ENCODE measurements at places on chromosomes 2 and 18. TPM values are rescaled to one million over a fixed set of nuclear protein-coding genes. Genes with fewer than 3 reads are reported as not detected.

GRCh38 chr18:12162786-12163185, 69.1 kb downstream of the ANKRD62 start:
- DNase-seq: no peak
- no peak overlapping the region for H3K4me3 ChIP-seq
- H3K27ac ChIP-seq: no peak overlapping the region
- peaks cover 11% of the 10 kb centered on the region for H3K27me3 ChIP-seq
- no peaks in the 10 kb centered on the region for H3K4me1 ChIP-seq

DNA sequence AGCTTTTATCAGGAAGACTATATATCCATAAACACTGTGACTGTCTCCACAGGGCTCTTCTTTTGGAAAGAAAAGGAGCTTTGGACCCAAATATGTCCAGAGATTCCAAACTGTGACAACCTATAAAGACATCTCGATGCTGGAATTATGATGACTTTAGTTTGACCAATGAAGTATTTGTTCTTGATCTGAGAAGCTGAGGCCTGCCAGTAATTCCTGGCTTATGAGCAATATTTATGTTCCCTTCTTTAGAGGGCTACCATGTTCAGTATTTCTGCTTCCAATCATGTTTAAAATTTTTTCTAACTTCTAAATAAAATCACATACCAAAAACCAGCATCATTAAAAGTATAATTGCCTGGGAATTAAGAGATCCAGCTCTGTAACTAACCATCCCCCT, 41.1 kb downstream of the FEZ2 start:
- DNase-seq: no peak
- no peak overlapping the region for H3K4me3 ChIP-seq
- no peaks in the 10 kb centered on the region for H3K4me1 ChIP-seq
- H3K27ac ChIP-seq: no peak overlapping the region
- no peaks in the 10 kb centered on the region for H3K27me3 ChIP-seq

GRCh38 chr2:47534179-47534919, 131.4 kb downstream of the MSH2 start:
- H3K4me1 ChIP-seq: no peaks in the 10 kb centered on the region
- H3K4me3 ChIP-seq: no peak overlapping the region
- H3K27ac ChIP-seq: no peak overlapping the region
- H3K36me3 ChIP-seq: peaks cover 8% of the 10 kb centered on the region
- no peak for DNase-seq
- no peaks in the 10 kb centered on the region for H3K27me3 ChIP-seq

DNA sequence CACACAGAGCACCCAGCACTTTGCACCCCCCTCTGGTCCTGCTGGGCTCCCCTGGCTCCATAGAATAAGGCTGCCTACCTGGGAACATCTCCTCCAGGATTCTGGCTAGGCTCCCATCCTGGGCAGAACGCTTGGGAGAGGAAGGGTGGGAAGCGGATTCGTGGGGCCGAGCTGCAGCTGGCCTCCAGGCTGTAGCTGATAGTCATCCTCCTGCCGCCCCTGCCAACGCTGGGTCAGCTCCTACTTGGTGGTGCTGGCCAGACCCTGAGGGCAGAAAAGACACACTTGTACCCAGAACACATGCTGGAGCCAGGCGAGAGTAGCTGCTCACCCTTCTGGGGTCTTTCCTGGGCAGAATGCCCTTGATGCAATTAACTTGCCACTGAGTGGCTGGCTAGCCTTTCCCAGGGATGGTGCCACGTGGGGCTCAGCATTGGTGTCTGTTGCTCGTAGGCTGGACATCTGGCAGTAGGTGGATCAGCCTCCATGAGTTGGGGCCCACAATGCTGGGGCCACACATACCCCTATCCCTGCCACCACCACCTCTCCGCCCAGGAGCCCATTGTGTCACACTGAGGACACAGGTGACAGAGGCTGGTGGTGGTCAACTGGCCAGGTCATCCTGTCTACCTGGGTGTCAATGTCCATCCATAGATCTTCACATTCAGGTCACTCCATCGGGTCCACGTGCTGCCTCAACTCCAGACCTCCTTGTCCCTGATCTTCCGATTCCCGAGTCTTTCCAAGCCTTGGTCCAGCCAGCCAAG, 112.8 kb downstream of the NDUFA10 start:
- no peak overlapping the region for H3K4me3 ChIP-seq
- H3K27ac ChIP-seq: no peak overlapping the region
- no peak for DNase-seq
- H3K36me3 ChIP-seq: peaks cover 4% of the 10 kb centered on the region

- H3K27me3 ChIP-seq: peaks cover 84% of the 10 kb centered on the region
- peaks cover 5% of the 10 kb centered on the region for H3K36me3 ChIP-seq
- H3K4me1 ChIP-seq: peaks cover 73% of the 10 kb centered on the region
These were observed 5.3 kb downstream of the OSR1 start for GRCh38 chr2:19352946-19353720.

RAB6C gene
- polyA plus RNA-seq: not detected

CAB39 gene
- polyA plus RNA-seq: 28.6 TPM

DOCK10 gene
- 29.9 TPM for polyA plus RNA-seq
